ENCODE measurements at places on chromosomes 11 and 22.
A peak's percentile ranks its signal among the peaks of the same experiment; 100 is the strongest.

GRCh38 chr11:125542709-125543108, 26.6 kb upstream of the EI24 start:
- no peak for DNase-seq

- DNase-seq, result no peak
Observed at GRCh38 chr22:19438298-19438697, 6.0 kb downstream of the MRPL40 start.

DNA sequence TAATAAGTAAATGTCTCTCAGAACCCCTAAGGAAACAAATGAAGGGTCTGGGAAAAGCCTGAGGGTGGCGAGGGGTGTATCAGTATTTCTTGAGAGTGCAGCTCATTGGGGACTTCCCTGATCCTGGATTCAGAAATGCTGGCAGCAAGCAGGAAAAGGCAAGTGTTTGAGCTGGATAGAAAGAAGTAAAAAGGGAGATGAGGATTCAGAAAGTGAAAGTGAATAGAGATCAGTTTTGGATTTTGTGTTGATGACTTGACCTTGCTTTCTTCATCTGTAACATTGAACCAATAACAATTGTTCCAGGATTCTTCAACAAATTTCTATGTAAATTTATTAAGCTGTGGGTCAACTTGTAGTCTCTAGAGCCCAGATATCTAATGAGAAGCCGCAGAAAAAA, 66.9 kb upstream of the CTSC start:
- DNase-seq, result no peak

DNA sequence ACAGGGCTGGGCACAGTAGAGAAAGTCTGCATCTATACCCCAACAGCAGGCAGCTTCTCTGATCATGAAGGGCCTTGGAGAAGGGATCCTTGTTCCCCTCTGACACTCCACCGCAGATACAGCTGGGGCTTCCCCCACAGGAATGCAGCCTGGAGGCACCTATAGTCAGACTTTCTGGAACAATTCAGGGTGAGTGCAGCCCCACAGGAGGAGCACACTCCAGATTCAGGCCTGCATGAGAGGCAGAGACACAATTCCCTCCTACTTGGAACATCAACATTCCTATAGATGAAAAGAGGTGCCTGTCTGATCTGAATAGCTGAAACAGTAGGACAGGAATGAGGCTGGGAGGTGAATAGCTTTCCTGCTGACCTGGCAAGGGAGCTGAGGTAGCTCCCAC, 1298.0 kb upstream of the CNTN5 start:
- no peak for DNase-seq

- DNase-seq, result no peak
Observed at GRCh38 chr22:21623648-21623970, 6.2 kb downstream of the YDJC start.

DNA sequence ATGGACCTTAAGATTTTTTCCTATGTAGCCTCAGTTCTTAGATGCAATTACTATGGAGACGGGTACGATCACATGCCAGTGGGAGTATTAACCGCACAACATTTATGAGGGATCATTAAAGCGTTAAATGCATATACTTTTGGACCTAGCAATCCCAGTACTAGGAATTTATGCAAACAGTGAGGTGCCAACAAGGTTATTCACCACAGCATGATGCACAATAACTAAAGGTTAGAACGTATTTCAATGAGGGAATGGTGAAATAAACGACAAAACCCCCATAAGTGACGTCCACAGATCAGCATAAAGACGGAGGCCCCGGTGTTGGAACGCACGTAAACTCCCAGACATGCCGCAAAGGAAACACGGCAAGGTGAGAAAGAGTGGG, 539 bp downstream of the SIRT3 start:
- peak; percentile 57 for DNase-seq

DNA sequence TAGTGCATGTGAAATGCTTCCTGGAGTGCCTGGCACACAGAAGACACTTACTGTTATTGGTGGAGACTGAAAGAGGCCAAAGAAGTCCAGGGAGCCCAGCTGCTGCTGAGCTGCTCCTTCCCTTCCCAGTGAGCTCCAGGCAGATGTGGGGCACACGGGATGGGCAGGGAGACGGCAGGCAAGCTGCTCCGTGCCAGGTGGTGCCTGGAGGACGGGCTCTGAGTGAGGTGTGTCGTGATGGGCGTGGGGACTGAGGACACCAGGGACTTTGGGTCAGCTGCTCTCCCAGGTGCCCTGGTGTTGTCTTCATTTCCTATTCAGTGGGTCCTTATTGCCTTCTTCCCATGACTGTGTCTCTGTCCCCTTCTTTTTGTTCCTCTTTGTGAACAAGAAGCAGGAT, 19.5 kb downstream of the TAB1 start:
- no peak for DNase-seq

- no peak for DNase-seq
Observed at GRCh38 chr11:14340721-14341120, 18.3 kb downstream of the RRAS2 start.

DNA sequence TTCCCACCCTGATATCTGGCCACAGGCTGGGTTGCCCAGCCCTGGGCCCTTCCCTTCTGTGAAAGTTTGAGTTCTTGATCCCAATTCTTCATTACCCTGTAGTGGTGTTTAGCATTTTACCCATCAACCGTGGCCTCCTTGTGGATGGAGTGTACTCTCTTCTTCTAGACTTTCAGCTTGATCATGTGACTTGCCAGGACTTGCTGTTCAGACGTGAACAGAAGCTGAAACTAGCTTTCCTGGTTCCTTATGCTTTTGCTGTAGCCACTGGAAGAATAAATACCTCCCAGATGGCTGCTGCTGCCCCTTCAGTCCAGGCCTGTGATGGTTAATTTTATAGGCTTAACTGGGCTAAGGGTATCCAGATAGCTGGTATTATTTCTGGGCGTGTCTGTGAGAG, 32.7 kb upstream of the DAGLA start:
- no peak for DNase-seq

- DNase-seq, result no peak
Observed at GRCh38 chr11:98710986-98711385, 309.8 kb upstream of the CNTN5 start.

DNA sequence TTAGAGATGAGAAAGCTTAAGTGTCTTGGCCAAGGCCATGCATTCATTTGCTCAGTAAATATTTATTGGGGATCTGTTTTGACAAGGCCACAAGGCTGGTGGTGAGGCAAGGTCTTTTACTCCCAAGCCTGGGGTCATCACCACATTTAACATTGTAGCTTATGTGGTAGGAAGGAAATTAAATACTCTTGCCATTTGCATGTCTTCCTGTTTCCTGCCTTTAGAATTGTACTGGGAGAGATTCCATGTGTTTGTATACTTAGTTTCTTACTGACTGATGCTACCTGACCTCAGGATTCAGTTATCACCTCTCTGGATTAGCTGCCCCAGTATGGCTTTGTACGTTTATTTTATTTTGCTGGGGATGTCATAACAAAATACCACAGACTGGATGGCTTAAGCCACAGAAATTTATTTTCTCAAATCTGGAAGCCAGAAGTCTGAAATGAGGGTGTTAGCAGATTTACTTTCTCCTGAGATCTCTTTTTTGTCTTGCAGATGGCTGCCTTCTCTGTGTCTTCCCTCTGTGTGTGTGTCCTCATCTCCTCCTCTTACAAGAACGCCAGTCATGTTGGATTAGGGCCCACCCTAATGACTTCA, 44.8 kb downstream of the SPECC1L start:
- DNase-seq, result no peak

DNA sequence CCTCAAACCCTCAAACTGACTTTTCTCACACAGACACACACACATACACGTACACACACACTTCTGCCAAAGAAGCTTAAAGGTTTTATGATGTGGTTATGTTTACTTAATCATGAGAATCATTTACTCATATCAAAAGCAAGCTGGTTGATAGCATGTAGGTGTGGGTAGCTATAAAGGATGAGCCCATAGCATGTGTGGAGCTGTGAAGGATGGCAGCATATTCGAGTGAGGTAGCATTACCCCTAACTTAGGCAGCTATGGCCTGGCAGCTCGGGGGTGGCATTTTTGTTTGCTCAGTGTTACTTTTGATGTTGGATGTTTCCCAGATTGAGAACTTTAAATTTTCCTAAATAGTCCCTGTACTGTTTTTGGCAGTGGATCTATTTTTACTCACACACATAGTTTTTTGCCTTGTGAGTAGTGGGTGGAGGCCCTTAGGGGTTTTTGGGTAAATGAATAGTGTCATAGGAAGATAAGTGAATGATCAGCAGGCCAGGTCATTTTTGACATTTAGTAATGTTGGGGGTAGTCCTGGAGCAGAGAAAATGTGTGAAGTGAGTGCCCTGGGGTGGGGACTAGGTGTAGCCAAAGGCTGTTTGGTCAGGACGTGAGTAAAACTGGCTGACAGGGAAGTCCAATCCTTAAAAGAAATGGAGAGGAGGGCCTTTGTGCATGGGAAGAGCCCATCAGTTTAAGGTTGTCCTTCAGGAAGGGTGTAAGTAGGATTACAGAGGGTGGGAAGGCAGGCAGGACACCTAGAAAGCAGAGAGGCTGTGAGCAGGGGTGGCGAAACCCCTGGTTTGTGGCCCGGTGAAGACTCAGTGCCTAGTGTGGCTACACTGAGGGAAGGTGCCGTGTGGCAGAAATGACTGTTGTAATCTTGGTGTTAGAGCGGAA, 7.1 kb downstream of the YWHAH start:
- DNase-seq, result peak; percentile 51

DNA sequence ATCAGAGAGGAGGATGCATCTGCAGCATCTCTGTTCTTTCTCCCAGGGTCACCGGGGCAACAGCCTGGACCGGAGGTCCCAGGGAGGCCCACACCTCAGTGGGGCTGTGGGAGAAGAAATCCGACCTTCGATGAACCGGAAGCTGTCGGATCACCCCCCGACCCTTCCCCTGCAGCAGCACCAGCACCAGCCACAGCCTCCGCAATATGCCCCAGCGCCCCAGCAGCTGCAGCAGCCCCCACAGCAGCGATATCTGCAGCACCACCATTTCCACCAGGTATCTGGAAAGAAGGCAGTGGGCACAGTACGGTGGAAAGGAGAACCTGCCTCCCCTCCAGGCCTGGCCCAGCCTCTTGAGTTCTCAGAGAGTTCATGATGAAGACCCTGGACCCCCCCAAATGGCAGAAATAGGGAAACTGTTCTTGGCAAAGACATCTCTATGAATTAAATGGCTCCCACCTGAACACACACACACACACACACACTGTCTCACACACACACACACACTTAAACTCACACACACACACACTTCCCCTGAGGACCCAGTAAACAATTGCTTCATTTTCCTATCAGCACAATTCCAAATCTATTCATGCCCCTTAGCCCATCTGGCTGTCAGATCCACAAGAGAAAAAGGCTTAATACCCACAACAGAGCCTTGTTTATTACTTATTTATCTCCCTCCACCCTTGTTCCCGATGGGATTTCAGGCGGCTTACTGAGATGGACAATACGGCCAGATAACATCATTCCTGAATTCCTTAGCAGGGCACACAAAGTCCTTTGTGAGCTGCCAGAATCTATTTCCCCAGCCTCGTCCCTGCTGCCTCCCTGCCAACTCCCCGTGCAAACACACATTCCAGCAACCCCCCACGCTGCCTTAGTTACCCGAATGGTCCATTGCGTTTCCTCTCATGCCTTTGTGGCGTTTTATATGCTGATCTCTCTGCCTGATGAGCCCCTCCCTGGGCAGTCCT, 8.1 kb downstream of the TMA7B start:
- DNase-seq, result no peak

DNA sequence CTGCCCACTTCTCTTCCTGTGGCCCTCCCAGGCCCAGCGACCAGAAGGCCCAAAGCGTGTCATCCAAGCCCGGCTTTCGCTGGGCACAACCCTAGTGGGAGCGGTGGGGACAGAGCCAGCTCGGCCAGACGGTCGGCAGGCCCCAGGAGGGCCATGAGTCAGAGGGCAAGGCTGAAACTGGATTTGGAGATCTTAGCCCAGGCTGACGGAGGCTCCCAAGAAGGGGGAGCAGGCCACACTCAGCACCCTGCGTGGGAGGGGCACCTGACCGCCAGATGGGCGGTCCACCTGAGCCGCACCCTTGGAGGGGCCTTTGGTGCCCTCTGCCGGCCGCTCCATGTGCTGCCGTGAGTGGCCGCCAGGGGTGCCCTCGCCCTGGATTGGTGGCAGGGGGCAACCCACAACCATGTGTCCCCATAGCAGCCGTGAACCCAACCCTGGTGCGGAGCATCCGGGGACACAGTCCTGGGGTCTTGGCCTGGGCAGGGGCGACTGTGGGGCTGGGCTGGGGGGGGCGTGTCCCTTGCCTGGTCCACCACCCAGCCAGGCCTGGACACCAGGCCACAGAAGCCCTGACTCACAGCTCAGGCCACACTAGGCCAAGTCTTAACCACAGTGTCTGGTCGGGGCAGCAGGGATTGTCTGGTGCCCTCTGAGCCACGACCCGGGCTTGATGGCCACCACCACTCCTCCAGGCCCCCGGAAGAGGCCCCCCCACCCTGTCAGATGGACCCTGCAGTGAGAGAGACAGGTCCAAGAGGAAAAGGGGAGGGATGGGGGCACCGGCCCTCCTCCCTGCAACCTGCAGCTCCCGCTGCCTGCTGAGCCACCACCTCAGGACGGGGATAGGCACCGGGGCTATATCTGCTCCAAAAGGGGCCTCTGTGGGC, 19.2 kb upstream of the TALDO1 start:
- DNase-seq, result peak; percentile 84

DNA sequence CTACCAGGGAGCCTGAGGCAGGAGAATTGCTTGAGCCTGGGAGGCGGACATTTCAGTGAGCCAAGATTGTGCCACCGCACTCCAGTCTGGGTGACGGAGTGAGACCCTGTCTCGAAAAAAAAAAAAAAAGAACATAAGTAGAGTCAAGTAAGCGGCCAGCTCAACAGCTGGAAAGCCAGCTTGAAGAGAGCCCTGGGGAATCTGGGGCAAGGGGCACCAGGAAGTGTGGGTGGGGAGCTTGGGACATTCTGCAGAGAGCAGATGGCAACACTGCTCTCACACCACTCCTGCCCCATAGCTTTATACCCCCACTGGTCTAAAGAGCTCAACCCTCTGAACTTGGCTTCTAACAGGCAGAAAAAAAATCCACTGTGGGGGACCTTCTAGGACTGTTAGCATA, 505.6 kb downstream of the BUD13 start:
- no peak for DNase-seq

GRCh38 chr11:9015677-9016076, 11.9 kb upstream of the NRIP3 start:
- DNase-seq, result peak; percentile 79

DNA sequence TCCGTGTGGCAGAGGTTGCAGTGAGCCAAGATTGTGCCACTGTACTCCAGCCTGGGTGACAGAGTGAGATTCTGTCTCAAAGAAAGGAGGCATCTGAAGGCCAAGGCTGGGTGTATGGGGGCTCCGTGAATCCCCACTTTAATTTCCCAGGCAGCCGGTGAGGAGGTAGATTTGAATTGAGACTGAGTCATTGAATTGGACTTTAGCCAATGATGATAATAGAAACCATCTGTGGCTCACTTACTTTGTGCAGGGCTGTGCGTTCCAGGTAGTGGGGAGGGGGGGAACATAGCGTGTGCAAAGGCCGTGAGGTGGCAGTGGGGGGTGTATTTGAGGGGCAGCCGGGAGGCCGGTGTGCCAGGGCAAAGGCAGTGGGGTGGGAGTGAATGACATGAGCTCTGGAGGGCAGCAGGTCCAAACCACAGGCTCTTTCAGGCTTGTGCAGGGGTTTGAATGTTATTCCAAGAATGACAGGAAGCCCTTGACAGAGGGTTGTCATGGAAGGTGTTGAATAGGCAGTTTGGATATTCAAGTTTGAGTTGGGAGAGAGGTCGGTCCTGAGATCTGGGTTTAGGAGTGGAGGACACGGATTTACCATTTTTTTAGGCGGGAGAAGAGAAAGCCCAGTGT, 6.1 kb downstream of the ARHGAP8 start:
- no peak for DNase-seq

GRCh38 chr11:124167826-124168231, 15.3 kb upstream of the OR10D3 start:
- no peak for DNase-seq

GRCh38 chr22:23177197-23177596, 3.1 kb upstream of the BCR start:
- no peak for DNase-seq
